Activated CD4-positive, alpha-beta T cell treated with anti-CD3 and anti-CD28 coated beads, Interleukin-2, amount 10 ng/mL, durations not matched to agents 7 days and 5 days (primary cell): ENCODE measurements at places on chromosomes 4 and X.

GRCh38 chr4:68592673-68593072 is 16.6 kb upstream of the UGT2B17 start:
- DNase-seq, result no peak

GRCh38 chr4:110553197-110553596 is 69.7 kb downstream of the PITX2 start:
- no peak for DNase-seq

GRCh38 chr4:146381263-146381872 is 140.4 kb downstream of the SLC10A7 start:
- no peak for DNase-seq

- DNase-seq, result no peak
Observed at GRCh38 chrX:111353793-111354192, 58.2 kb downstream of the DCX start.

DNA sequence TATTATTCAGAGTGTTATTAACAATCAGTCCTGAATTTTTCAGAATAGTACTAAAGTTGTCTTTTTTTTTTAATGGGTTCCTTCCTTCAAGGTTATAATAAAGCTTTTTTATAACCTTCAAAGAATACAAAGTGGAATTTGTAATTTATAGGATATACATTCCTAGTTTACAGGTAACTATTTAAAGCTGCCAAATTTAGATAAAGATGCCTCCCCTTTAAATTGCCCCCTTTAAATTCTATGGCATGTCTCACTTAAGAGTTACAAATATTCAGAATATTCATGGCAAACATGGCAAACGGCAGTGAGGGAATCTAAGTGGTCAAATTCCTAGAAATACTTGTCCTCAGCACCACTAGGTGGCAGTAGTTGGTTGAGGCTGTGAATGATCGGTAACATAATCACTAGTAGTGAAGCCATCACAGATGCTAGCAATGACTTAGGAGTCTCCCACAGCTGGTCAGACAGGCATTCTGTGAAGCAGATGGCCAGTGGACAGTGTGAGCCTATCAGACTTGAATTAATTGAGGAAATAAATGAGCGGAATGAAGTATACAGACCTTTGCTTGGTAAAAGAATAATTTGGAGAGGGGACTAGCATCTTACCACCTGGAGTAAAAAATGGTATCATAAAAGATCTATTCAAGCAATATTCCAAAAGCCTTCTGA is 86.4 kb downstream of the CBR4 start:
- peak; percentile 67 for DNase-seq

- no peak for DNase-seq
Observed at GRCh38 chr4:131344761-131345160, 1804.3 kb upstream of the PCDH10 start.

- no peak for DNase-seq
Observed at GRCh38 chrX:80282535-80282934, 137.7 kb upstream of the TENT5D start.

GRCh38 chrX:64571011-64571410 is 175.8 kb upstream of the MTMR8 start:
- DNase-seq, result no peak

- DNase-seq, result no peak
Observed at GRCh38 chr4:47213971-47214370, 182.6 kb downstream of the GABRB1 start.

DNA sequence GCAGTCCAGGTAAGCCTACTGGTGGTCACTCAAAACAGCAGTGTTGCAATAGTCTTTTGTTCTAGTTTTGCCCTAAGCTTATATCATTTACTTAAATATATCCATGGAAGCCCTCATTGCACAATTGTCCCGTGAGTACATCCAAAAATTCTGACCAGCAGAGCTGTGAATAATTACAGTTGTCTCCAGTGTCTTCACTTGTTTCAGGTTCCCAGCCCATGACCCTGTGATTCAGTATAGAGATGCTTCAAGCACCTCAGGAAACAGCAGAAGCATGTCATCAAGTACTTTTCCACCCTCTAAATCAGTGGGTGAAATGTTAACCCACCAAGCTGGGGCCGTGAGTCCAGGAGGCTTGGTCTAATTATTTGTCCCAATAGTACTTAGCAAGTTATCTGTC is 214.9 kb upstream of the RPS6KA3 start:
- DNase-seq, result no peak

DNA sequence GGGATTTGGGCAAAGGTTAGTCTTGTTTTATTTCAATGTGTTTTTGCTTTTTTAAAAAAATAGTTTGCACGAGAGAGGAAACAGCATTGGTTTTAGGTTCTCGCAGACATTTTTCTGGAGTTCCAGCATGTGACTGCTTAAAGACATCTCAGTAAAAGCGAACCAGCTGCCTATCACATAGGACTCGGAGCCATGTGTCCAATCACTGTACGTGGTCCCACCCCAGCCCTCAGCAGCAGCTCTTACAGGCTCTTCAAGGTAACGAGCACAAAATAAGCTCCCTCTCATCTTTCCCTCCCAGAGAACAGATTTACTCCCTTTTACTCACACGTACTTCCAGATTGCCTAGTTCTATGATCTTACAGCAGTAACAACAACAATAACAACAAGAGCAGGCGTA is 68.7 kb downstream of the MCF2 start:
- no peak for DNase-seq

DNA sequence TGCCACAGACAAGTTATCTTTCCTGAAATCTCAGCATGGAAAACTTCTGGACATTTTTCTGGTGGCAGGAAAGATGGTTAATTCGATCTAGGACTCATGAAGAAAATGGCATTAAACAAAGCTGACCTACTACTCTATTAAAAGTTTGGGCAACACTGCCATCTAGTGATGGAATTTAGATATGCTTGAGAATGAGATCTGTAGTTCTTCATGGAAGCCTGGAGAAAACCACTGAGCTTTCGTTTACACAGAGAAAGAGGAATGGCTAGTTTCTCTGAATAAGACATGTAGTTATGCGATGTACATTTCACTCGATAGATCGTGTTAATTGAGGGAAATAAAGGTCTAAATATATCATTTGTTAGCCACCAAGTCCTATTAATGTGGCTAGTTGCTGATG is 51.7 kb upstream of the CHRDL1 start:
- peak; percentile 40 for DNase-seq

DNA sequence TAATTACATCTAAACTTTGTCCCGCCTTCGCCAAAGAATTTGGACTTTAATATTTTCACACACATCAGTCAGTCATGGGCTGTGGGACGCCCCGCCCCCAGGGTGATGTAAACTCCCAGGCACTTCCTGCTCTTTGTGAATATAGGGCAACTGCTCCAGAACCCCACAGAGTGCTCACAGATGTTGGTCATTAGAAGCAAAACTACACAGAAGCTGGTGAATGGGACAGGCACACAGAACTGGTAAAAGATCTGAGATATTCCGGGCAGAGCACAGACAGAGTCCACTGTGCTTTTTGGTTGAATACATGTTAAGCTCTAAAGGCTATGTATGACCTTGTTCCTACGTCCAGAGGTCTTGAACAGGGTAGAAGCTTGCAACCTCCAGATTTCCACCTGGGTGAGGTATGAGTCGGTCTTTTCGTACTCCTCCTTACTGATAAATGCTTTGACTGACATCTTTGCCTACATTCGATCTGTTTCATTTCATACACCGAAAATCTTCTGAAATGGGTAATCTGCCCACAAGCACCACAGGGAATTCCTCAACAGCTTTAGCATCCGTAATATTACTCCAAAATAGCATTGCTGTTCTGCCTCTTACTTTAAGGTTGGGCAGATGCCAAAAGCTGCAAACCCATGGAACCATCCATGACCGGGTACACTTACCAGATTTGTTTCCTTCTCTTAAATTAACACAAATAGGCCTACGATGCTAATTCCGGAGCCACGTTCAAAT is 144.6 kb downstream of the AMELX start:
- DNase-seq, result no peak

DNA sequence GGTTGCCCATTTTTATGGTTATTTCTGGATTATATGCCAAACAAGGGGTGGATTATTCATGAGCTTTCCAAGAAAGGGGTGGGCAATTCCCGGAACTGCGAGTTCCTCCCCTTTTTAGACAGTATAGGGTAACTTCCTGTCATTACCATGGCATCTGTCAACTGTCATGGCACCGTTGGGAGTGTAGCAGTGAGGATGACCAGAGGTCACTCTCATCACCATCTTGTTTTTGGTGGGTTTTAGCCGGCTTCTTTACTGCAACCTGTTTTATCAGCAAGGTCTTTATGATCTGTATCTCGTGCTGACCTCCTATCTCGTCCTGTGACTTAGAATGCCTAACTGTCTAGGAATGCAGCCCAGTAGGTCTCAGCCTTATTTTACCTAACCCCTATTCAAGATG is 57.6 kb downstream of the SH3KBP1 start:
- no peak for DNase-seq

GRCh38 chr4:110485452-110485851 is 9.5 kb downstream of the ENPEP start:
- DNase-seq, result no peak

- DNase-seq, result no peak
Observed at GRCh38 chr4:138192113-138192512, 50.0 kb downstream of the SLC7A11 start.

DNA sequence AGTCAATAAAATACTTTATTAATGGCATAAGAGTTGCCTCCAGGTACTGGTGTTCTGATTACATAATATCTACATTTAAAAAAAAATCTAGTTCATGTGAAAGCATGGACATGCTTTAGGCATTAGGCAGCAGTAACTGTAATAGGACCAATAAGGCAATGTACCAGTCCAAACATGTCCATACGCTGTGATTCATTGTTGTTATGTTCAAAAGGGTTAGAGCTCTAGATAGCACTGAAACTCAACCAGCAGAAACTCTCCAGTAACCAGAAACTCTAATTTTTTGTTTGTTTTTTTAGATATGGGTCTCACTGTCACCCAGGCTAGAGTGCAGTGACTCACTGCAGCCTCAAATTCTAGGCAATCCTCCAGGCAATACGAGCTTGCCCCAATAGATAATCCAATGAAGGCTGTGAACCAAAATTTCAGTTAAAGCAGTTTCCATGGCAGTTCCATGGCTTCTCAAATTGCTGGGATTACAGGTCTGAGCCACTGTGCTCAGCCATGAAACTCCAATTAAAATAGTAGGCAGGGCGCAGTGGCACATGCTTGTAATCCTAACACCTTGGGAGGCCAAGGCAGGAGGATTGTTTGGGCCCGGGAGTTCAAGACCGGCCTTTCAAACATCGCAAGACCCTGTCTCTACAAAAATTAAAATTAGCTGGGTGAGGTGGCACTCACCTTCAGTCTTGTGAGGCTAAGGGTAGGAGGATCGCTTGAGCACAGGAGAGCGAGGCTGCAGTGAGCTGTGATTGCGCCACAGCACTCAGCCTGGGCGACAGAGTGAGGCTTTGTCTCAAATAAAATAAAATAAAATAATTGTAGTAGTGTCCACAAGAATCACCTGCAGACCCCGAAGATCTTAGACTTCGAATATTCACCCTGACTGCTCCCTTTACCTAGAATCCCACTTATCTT is 36.3 kb downstream of the MGARP start:
- DNase-seq, result no peak

- no peak for DNase-seq
Observed at GRCh38 chrX:132171881-132172280, 44.1 kb upstream of the FRMD7 start.

- no peak for DNase-seq
Observed at GRCh38 chrX:73826996-73827395, 264.0 kb downstream of the CHIC1 start.

GRCh38 chrX:12901486-12901885 is 4.9 kb upstream of the TLR8 start:
- DNase-seq, result peak; percentile 75

- DNase-seq, result no peak
Observed at GRCh38 chr4:130071746-130072145, 975.8 kb downstream of the C4orf33 start.

DNA sequence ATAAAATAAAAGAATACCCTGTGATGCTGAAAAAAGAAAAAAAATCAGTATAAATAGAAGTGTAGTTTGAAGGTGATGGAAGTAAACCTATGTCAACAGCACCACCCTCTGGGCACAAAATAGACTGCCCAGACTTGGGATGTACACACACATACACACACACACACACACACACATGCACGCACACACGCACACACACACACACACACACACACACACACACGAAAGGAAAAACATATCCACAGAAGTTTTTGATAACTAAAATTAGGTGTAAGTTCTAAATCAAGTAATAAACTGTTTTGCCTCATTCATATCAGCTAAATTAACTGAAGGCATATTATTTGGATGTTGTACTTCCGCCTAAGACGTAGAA is 40.5 kb downstream of the ANXA5 start:
- DNase-seq, result peak; percentile 18

- DNase-seq, result no peak
Observed at GRCh38 chr4:111393781-111394180, 751.5 kb upstream of the FAM241A start.

DNA sequence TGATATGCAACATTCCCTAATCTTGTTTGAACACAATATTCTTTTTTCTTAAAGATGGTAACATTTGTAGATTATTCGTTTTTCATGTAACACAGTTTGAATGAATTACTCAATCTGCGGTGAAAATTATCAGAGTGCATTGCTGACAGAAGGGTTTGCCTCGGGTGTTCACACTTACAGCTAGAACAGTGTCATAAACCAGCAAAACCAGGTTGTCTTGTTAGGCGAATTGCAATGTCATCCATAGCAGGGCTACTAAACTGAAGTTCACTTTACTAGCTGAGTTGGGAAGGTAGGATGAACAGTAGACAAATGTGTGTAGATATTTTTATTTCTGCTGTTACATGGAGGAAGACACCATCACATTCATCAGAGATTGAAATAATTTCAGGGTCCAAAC is 98.9 kb downstream of the SLC39A8 start:
- DNase-seq, result no peak

DNA sequence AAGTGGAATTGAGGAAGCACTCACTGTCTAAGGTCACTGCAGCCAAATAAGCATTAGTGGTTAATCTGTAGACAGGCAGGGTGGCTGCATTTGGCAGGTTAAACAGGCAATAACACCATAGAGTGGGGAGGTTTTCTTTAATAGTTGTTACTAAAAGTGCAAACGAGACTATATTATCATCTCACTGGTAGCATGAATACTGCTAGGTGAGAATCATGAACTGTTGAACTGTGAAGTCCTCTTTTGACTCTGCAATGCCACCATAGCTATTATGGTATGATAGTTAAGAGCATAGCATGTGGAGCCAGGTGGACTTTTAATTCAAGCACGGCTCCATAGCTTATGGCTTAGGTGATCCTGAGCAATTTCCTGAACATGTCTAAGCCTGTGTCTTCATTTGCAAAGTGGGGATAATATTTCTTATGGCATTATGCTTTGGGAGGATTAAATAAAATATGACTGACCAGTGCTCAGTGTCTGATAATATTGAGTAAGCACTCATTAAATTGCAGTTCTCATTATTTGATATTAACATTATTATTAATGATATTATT is 235.6 kb upstream of the HHIP start:
- DNase-seq, result no peak

GRCh38 chrX:134388161-134389109 is 71.5 kb upstream of the HPRT1 start:
- no peak for DNase-seq

- DNase-seq, result no peak
Observed at GRCh38 chrX:132216283-132216682, 3.0 kb downstream of the RAP2C start.

- DNase-seq, result no peak
Observed at GRCh38 chrX:136488706-136489105, 959 bp downstream of the BRS3 start.

- DNase-seq, result no peak
Observed at GRCh38 chr4:57159866-57160265, 49.7 kb upstream of the IGFBP7 start.

GRCh38 chr4:70725633-70726032 is 3.9 kb downstream of the RUFY3 start:
- no peak for DNase-seq
